Aorta (tissue), 5 donors: ENCODE measurements at places on chromosomes 2 and 18.

GRCh38 chr18:949724-950631 lies 45.3 kb downstream of the ADCYAP1 start:
- no peak for DNase-seq

DNA sequence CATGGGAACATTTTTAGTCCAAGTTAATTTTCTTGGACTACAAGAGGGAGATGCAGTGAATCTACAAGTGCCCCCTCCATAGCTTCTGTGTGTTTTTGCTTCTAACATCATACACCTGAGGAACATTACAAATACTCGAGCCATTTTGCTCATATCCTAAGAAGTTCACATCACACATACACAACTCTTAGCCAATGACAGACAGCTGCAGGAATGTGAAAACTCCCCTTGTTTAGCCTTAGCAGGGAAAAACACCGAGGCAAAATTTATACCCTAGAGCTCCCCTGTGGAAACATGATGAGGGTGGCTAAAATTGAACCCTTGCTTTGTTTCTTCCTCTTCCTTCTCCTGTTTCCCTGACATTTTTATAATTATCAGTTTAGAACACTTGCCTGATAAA lies 928.3 kb upstream of the NRXN1 start:
- no peak for DNase-seq

GRCh38 chr2:119734047-119734446 lies 25.7 kb upstream of the PTPN4 start:
- no peak for DNase-seq

DNA sequence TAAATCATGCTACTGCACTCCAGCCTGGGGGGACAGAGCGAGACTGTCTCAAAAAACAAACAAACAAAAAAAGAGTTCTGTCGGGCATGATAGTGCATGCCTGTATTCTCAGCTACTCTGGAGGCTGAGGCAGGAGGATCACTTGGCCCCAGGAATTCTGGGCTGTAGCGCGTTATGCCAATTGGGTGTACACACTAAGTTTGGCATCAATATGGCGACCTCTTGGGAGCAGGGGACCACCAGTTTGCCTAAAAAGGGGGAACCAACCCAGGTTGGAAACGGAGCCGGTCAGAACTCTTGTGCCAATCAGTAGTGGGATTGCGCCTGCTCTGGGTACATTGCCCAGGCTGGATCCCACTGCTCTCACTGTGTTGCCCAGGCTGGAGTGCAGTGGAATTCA lies 49.7 kb downstream of the SDC1 start:
- DNase-seq = no peak

DNA sequence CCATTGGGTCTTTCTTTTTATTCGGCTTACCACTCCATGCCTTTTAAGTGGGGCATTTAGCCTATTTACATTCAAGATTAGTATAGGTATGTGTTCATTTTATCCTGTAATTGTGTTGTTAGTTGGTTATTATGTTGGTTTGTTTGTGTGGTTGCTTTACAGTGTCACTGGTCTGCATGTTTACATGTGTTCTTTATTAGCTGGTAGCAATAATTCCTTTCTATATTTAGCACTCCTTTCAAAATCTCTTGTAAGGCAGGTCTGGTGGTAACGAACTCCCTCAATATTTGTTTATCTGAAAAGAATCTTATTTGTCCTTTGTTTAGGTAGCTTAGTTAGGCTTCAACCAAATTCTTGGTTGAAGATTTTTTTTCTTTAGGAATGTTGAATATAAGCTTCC lies 68.7 kb upstream of the XDH start:
- no peak for DNase-seq

- DNase-seq = no peak
Measured at GRCh38 chr2:20431772-20432171, 15.1 kb upstream of the RHOB start.

- peak; percentile 17 for DNase-seq
Measured at GRCh38 chr2:240200230-240201051, 60.0 kb upstream of the OTOS start.

- no peak for DNase-seq
Measured at GRCh38 chr2:98145070-98145469, 58.1 kb downstream of the VWA3B start.

DNA sequence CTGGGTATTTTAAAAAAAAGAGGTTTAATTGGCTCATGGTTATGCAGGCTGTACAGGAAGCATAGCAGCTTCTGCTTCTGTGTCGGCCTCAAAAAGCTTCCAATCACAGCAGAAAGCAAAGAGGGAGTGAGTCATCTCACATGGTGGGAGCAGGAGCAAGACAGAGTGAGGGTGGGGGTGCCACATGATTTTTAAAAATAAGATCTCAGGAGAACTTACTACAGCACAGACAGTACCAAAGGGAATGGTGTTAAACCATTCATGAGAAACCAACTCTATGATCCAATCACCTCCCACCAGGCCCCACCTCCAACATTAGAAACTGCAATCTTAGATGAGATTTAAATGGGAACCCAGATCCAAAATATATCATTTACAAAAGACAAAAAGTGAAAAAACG lies 14.6 kb downstream of the ZNF519 start:
- no peak for DNase-seq

DNA sequence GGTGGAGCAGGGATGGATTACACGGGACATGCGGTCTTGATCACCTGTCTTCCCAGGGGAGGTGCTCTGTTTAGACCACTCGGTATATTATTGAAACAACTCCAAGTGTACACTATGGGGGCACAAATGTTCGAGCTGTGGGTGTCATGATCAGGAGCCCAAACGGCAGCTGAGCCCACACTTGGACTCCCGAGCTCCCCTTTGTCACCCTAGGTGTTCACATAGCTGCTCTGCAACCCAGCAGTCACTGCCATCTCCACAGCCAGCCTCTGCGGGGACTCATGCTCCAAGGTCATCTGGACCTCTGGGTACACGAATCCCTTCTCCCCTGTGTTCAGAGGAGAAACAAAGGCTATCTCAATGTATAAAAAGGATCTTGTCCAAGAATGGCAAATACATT lies 46.0 kb downstream of the CAPN13 start:
- no peak for DNase-seq
